ENCODE measurements at places on chromosomes 3 and 15.

DNA sequence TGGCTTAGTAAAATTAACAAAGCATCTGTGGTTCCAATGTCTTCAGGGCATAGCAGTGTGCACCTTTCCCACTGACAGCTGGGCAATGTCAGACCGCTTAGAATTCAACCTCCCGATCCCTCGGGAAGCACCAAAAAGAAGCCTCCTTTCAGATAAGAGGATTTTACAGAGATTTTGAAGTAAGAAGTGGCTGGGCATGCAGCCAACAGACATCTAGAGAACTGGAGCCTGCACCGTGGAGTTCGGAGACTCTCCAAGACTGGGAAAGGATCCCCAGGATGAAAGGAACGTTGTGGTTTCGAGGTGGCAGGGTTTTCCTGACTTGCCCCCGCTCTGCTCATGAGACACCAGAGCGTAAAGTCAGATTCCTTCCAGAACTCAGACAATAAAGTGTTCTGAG, 5.3 kb downstream of the FAM174B start:
- DNase-seq: no peak

- DNase-seq: no peak
Measured at GRCh38 chr3:13715167-13715954, 164.5 kb downstream of the WNT7A start.

DNA sequence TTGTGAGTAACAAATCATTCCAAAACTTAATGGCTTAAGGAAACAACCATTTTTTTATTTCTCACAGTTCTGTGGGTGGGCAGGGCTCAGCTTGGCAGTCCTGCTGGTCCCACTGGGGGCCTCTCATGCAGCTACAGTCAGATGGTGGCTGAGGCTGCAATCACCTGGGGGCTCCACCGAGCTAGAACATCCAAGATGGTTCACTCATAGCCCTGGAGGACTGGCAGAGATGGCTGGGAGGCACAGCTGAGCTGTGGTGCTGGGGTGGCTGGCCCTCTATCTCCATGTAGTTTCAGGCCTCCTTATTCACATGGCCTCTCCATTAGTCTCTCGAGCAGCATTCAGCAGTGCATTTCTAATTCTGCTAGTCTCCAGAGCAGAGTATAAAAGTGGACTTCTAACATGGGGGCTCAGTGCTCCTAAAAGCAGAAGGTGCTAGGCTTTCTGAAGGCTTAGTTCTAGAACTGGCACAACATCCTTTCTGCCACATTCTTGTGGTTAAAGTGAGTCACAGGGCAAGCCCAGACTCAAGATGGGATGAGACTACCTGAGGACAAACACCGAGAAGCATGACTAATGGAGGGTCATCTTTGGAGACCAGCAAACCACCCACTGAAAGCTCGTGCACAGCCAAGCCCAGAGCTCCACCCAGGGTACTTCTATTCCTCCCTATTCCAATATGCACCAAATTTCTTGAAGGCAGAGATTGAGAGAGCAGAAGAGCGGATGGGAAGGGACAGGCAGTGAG, 6.3 kb downstream of the CAV3 start:
- no peak for DNase-seq

GRCh38 chr15:52199271-52199670, 8.1 kb upstream of the GNB5 start:
- DNase-seq: no peak

- no peak for DNase-seq
Measured at GRCh38 chr3:183349421-183350157, 78.8 kb downstream of the MCF2L2 start.

DNA sequence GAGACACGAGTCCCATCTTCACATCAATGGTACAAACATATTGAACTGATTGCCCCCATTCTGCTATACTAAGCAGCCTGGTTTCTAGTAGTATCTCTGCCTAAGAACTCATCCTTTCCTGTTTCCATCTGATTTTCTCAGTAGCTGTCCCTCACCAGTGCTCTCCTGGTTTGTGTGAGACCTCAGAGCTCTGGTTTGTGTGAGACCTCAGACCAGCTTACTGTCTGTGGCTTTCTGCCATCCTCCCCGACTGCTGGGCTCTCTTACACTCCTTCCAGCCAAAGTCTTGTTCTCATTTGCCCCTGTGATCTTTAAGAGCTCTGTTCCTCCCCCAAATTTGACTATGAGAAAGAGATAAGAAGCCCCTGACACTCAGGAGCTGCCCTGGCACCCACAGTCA, 41.1 kb upstream of the NEDD4 start:
- DNase-seq: no peak

GRCh38 chr15:80565398-80565797, 129.7 kb upstream of the ABHD17C start:
- no peak for DNase-seq

GRCh38 chr3:149554826-149555225, 80.3 kb downstream of the TM4SF4 start:
- DNase-seq: no peak

DNA sequence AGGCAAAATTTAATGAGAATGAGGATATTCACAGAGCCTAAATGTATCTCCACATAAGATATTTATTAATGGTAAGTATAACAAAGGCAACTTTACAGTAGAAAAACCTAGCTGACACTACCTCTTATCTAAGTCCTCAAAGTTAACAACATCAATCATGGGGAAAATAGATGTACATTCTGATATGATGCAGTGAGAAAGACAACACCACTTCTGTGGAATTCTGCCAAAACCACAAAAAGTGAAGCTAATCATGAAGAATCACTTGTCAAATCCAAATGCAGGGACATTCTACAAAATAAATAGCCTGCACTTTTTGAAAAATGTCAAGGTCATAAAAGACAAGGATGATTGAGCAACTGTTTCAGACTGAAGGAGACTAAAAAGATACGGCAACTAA, 27.5 kb upstream of the EOMES start:
- DNase-seq: no peak

GRCh38 chr3:58175437-58176184, 35.2 kb downstream of the DNASE1L3 start:
- DNase-seq: no peak

GRCh38 chr15:78907577-78907976, 34.9 kb downstream of the MORF4L1 start:
- DNase-seq: no peak

- no peak for DNase-seq
Measured at GRCh38 chr15:62348623-62349022, 183.5 kb upstream of the C2CD4B start.

- DNase-seq: no peak
Measured at GRCh38 chr3:137738710-137739109, 25.4 kb upstream of the SOX14 start.

DNA sequence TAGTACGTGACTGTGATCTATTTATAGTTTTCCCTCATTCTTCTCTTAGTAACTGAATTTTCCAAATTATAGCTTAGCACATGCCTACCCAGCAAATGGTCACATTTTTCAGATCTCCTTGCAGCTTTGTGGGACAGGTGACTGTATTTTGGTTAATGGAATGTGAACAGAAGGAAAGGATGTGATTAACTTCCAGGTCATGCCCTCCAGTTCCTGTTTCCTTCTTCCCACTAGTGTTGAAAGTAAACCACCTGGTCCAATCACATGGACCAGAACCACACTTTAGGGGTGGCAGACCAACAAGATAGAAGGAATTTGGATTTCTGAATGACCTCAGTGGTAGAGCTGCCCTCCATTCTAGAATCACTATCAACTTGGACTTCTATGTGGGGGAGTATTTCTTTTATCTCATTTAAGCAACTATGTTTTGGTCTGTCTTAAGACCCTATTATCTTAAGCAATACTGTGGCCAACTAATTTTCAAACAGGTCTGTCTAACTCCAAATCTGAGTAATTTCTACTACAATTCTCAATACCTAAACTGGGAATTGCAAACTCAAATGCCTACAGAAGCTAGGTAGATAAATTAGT, 76.0 kb upstream of the TSC22D2 start:
- no peak for DNase-seq

DNA sequence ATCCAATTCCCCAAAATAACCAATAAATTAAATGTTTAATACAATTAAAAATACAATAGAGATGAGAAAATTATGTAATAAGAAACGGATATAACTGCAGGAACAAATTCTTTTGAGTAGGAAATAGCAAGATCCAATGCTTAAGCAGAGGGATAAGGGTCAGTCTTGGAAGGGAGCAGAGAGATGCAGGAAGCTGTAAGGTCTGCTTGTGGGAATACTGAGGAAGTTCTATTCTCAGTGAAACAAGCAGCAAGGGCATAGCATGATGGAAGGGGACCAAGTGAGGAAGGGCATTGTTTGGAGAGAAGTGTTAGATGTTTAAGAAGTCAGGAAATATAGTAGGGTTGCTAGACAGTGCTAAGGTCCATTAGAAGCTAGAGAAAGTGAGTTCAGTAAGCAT, 409.0 kb downstream of the TBC1D5 start:
- DNase-seq: no peak

- DNase-seq: no peak
Measured at GRCh38 chr15:83108266-83109219, 1.1 kb downstream of the TM6SF1 start.

GRCh38 chr3:28634019-28634418, 285.4 kb upstream of the AZI2 start:
- no peak for DNase-seq

GRCh38 chr3:13403213-13403819, 16.8 kb downstream of the NUP210 start:
- no peak for DNase-seq

GRCh38 chr15:93278006-93278405, 189.0 kb upstream of the RGMA start:
- no peak for DNase-seq

DNA sequence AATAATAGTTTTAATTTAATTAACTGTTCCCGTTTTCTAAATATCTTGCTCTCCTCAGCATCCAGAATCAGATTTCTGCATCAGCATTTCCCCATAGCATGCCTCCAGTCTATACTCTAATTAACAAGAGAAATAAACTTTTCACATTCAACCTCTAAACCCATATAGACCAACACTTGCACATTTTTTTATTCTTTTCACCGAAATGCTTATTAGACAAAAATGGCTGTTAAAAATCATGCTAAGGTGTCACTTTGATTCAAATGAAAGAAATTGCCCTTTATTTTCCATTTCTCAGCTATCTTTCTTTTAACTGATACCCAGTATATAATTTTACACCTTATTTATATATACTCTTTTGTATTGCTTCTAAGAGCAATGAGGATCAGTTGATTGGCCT, 1107.1 kb upstream of the EPHA6 start:
- no peak for DNase-seq

- no peak for DNase-seq
Measured at GRCh38 chr3:156579427-156579851, 24.5 kb upstream of the SSR3 start.

DNA sequence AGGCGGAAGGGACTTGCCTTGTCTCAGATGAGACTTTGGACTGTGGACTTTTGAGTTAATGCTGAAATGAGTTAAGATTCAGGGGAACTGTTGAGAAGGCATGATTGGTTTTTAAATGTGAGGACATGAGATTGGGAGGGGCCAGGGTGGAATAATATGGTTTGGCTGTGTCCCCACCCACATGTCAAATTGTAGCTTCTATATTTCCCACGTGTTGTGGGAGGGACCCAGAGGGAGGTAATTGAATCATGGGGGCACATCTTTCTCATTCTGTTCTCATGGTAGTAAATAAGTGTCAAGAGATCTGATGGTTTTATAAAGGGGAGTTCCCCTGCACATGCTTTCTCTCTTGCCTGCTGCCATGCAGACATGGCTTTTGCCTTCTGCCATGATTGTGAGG, 89.2 kb downstream of the CGGBP1 start:
- no peak for DNase-seq

DNA sequence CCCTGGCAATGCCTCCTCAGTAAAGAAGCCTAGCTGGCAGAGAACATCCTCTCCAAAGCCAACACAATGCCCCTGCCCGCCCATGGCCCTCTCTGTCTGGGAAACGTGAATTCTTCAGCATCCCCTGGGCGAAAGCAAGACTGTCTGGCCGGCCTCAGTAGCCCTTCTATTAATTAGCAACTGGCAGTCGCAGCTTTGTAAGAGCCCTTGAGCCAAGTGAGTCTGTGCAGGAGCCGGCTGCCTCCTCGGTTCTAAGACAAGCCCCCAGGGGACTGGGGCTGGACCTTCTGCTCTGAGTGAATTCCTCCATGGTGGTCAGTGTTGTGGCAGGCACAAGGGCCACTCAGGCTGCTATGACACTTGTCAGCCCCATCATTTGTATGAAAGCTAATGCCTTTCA, 7.4 kb downstream of the HCN4 start:
- no peak for DNase-seq

- DNase-seq: no peak
Measured at GRCh38 chr3:154862265-154862664, 217.9 kb upstream of the MME start.

DNA sequence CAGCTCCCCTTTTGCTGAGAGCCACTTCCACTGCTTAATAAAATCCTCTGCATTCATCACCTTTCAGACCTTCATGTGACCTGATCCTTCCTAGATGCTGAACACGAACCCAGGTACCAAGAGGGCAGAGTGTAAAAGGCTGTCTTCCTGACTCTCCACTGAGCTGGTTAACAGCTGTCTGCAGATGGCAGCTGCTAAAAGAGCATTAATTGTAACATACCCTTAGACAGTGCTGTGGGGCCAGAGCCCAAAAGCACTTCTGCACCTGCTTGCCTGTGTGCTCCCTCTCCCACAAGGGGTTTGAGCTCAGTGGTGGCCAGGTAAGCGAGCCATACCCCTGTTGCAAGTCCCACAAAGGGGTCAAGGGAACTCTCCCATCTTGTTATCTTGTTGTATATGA, 187.3 kb downstream of the UBE2E2 start:
- no peak for DNase-seq

DNA sequence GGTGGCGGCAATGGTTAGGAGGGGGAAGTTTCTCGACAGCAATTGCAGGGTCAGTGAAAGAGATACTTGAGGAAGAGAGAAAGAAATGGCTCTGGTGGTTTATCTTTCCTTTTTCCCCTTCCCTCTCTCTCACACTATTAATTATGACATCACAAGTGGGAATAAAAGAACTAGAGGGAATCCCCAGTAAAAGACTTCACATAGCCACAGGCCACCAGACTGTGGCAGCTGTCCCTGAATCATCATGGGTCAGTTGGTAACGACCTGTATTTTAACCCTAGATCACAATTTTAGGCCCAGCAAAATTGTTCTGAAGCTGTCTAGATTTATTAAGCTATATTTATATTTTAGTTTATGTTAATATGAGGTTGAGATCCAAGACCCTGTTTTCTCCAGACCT, 40.3 kb downstream of the MBNL1 start:
- no peak for DNase-seq

DNA sequence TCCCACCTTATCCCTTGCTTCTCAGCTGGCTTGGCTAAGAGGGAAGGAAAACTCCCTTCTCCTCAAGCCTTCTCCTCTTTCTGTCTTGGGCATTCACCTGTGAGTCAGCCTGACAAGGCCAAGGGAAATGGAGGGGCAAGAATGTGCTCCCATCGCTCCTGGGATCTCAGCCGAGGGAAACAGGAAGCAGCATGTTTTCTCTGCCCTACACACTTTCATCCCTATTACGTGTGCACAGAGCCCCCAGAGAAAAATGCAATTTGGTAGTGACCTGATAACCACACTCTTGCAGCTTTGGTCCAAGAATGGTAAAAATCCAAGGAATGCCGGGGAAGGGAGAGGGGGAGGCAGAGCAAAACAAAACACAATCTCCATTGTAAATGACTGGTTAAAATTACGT, 32.9 kb upstream of the MTMR10 start:
- no peak for DNase-seq

GRCh38 chr3:17183951-17184550, 299.3 kb downstream of the PLCL2 start:
- DNase-seq: no peak

- DNase-seq: no peak
Measured at GRCh38 chr3:70927239-70927638, 614.8 kb upstream of the MDFIC2 start.

- no peak for DNase-seq
Measured at GRCh38 chr3:180073561-180073960, 36.8 kb upstream of the PEX5L start.
